ENCODE measurements at places on chromosomes 1 and 21. TPM values are rescaled to one million over a fixed set of nuclear protein-coding genes. Genes with fewer than 3 reads are reported as not detected.

- no peak for ATAC-seq
Observed at GRCh38 chr1:34361781-34362357, 185.2 kb downstream of the C1orf94 start.

GRCh38 chr1:158812336-158812735 is 18.8 kb upstream of the MNDA start:
- no peak for ATAC-seq

- ATAC-seq: no peak
Observed at GRCh38 chr21:45507888-45508508, 34.2 kb downstream of the SLC19A1 start.

The RNF223 gene
- not detected for total RNA-seq

The LEFTY1 gene
- not detected for total RNA-seq

The KRTAP24-1 gene
- not detected for total RNA-seq

Data from activated T-helper 17 cell treated with anti-CD3 and anti-CD28 coated beads, Interleukin-2, amount 50 U/mL, for 72 hours (primary cell).